Pancreas (tissue), 10 donors: ENCODE measurements at places on chromosomes 7 and 10. TPM values are rescaled to one million over a fixed set of nuclear protein-coding genes. Genes with fewer than 3 reads are reported as not detected.

VKORC1L1 gene
- 3.4 TPM for polyA plus RNA-seq

RSPH10B2 gene
- polyA plus RNA-seq = not detected

FAM131B gene
- polyA plus RNA-seq = 0.09 TPM

EXOSC1 gene
- 27.6 TPM for polyA plus RNA-seq

SLC39A12 gene
- polyA plus RNA-seq = not detected

MOGAT3 gene
- not detected for polyA plus RNA-seq

ABCB4 gene
- 0.11 TPM for polyA plus RNA-seq

TAS2R3 gene
- polyA plus RNA-seq = 0.42 TPM

TPST1 gene
- 9.6 TPM for polyA plus RNA-seq

UTF1 gene
- polyA plus RNA-seq = not detected

SRI gene
- polyA plus RNA-seq = 18.6 TPM

JCAD gene
- 10.0 TPM for polyA plus RNA-seq

PRR15 gene
- 1.5 TPM for polyA plus RNA-seq
